ENCODE measurements at places on chromosomes 13 and 19. TPM values are rescaled to one million over a fixed set of nuclear protein-coding genes. Genes with fewer than 3 reads are reported as not detected.

DNA sequence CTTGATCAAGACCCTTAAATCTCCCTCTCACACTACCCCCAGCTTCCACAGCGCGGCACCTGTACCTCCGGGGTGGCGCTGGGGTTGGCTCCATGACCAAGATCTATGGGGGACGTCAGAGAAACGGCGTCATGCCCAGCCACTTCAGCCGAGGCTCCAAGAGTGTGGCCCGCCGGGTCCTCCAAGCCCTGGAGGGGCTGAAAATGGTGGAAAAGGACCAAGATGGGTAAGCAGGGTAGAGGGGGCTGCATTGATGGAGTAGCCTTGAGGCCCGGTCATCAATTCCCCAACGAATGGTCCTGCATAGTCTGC is 8.1 kb upstream of the CD79A start:
- DNase-seq: no peak

DNA sequence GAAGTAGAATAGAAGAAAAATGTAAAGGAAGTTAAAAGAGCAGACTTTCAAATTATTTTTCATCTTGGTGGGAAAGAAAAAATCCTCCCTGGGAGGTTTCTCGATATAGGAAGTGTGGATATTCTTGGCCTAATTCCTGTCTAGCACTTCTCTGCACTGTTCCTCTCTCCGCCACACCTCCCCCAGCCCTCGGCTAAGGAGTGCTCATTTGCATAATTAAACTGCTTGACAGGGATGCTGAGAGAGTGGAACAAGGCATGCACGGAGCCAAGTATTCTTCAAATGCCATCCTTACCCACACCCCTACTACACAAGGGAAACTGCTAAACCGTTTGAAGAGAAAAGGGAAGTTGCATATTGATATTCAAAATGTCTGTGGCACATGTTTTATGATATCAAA is 511.0 kb upstream of the HTR2A start:
- no peak for DNase-seq

DNA sequence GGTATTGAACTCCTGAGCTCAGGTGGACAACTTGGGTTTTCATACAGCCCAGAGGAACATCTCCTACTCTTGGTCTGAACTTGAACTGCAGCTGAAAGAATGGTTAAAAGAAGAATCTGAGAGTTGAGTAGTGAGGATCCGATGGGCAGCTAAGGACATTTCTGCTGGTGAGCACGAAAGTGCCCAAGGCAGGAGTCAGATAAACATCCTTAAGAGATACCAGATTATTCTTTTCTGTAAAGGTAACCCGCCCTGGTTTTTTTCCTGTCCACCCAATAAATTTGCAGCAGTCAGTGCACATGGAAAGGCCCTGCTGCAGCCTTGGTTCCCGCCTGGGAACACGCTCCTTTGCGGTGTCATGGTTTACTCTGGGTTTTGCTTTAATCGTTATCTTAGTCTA is 78.4 kb upstream of the ARHGEF7 start:
- DNase-seq: no peak

- DNase-seq: no peak
Measured at GRCh38 chr13:106295971-106296370, 239.5 kb downstream of the EFNB2 start.

DNA sequence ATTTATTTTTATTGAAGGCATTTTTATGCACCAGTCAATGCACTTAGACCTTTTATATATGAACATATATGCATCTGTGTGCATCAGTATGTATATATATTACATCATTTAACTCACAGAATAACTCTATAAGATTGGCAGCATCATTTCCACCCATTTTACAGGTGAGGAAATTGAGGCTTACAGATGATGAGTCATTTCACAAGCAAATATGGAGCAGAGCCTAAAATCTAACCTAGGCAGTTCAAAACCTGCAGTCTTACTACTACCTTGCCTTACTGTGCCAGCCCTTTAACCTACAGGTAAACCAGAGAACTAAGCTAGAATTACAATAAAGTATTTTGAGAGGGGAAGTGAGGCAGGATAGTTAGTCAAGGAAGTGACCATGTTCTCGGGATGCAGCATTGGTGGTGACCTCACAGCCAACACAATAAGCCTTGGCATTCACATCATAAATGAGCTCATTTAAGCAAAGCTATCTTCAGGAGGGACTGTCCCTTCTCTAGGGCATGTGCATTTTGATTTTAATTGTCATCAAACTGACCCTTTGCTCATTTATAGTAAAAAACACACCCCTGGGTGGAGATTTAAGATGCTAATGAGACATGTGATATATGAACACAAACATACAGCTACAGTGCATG is 274.3 kb downstream of the DCLK1 start:
- DNase-seq: no peak

- no peak for DNase-seq
Measured at GRCh38 chr13:28637714-28638355, 21.1 kb upstream of the POMP start.

GRCh38 chr19:42628411-42629140 is 33.9 kb upstream of the CEACAM8 start:
- no peak for DNase-seq

DNA sequence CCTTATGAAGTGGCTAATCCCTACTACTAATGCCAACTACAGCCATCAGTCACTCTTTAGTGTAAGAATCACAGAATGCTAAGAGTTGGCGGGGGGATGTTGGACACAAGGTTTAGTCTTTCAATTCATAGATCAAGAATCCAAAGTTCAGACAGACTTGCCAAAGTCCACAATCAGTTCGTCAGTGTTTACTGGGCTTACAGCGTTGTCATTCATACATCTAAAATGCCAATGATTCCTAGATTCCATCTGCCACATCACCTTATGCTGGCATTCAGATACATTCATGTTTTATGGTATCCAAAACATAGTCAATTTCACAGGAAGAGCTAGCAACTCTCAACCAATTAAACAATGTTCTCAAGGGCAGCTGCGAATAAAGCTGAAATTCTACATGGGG is 18.1 kb downstream of the RCBTB2 start:
- DNase-seq: no peak

DNA sequence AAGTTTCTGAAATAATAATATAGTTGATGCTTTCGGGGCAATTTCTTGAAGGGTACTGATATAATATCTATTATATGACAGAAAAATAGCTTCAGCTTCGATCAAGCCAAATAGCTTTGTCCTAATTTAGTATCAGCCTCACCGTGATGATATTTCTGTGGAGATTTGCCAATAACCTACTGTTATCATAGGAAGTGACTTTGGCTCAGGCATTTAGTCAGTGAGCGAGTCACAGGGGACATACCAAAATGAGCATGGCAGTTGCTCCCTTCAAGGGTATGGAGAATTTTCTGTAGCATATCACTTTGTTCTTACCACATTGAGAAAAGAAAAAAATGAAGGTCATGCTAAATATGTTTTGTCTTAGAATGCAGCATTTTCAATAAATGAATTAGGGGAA is 767.6 kb upstream of the SLITRK1 start:
- DNase-seq: peak; percentile 65

- DNase-seq: peak; percentile 60
Measured at GRCh38 chr13:73273745-73274144, 214.9 kb downstream of the KLF5 start.

DNA sequence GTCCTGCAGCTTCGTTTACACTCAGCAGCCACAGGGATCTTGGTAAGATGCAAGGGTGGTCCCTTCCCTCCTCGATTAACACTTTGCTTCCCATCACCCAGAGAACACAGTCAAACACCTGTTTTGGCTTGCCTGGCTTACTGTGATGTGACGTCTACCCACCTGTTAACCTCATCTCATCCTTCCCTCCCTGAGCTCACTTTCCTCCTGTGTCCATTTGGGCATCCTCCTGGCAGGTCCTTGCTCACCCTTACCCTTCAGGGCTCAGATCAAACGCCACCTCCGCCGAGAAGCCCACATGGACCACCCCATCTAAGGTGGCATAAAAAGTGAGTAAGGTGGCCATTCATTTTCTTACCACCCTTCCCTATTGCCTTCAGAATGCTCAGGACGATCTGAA is 9.2 kb downstream of the FIZ1 start:
- DNase-seq: no peak

DNA sequence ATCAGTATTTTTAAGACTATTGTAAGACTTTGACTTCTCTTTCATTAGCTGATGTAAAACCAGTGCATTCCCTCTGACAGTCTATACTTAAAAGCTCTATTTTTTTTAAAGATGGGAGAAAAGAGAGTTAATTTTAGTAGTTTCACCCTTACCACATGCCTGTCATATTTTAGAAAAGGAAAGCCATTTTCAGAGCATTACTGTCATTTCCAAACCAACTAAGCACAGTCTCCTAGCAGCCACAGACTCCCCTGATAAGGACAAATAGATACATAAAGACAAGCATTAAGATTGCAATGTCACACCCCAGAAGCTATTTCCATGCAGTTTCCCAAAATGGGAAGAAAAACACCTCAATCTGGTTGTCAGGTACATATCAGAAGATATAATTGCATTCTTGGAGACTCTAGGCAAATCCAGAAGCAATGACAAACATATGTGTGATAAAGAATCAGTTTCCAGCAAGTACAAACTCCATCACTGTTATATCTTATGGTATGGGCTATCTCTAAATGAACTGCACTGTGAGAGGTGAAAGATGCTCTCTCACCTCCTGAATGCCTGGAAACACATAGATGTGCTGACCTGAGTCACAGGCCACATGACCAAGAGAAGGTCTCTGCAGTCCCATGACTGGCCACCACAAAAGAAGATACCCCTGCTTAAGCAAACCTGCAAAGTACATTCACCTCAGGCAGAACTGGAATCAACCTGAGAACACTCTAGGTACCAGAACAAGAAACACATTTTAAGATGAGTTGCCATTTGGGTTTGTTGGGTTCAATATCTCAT is 303.3 kb downstream of the POU4F1 start:
- DNase-seq: no peak

DNA sequence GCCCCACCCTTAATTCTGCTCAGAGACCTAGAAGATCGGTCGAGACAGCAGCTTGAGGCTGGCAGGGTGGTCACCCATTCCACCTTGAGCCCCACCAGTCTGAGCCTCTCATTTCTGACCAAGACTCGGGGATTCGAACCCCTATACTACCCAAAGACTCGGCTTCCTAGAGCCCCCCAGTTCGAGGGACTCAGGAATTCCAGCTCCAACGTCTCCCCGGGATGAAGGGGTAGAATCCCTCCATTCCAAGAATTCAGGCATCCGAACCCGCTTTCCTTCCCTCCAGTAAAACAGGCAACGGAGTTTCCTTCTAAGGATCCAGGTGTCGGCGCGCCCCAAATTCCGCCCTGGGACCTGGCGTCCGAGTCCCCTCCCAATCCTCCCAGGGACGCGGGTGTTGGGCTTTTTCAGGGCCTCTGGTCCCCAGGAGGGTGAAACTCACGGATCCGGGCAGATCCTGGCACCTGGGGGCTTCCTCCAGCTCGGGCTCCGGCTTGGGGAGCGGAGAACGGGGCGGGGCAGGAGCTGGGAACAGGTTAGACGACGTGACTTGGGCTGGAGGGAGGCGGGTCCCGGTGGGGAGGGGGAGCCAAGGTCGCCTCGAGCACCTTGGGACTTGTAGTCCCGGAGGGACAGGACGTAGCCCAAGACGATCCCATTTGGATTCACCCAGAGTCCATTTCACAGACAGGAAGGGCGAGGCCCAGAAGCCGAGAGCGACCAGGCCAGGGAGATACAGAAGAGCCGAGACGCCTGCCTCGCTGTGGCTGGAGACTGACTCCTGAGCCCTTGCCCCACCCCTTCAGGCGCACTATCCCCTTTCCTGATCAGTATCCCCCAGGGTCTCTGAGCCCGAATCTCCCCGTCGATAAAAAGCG is at the start of gene PPP1R13L:
Gene PPP1R13L (minus strand): TSS at position 513 of the 878 bp plus-strand sequence. CDS start 6,751 bp downstream, outside the sequence.
- peak; percentile 94 for DNase-seq

DNA sequence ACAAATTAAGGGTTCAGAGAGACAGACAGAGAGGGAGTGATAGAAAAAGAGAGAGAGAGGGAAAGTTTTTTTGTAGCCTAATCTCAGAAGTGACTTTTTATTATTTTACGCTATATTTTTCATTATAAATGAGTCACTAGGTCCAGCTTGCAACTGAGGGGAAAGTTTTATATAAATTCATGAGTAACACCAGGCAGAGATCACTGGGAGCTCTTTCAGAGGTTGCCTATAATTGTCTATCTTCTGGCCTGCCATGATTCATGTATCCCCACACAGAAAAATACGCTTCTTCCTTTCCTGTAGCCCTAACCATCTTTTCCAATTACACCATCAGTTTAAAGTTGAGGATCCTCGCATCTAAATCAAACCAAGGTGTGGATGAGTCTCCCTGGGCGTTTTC is 467.9 kb downstream of the SLITRK1 start:
- DNase-seq: peak; percentile 31

DNA sequence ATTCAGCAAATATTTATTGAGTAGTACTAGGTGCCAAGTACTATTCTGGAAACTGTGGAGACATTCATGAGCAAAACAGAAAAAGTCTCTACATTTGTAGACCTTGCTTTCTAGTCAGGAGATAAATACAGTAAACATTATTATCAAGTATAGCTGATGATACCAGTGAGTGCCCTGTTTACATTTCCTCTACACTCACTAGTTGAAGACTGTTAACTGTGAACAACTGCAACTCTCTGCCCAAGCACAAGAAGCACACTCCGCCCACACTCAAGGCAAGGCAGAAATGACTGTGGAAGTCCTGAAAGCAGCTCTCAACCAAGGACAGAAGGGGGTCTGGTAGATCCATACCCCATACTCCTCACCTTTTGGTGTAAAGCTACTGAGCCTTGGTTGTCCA is 837.0 kb downstream of the DIAPH3 start:
- no peak for DNase-seq

DNA sequence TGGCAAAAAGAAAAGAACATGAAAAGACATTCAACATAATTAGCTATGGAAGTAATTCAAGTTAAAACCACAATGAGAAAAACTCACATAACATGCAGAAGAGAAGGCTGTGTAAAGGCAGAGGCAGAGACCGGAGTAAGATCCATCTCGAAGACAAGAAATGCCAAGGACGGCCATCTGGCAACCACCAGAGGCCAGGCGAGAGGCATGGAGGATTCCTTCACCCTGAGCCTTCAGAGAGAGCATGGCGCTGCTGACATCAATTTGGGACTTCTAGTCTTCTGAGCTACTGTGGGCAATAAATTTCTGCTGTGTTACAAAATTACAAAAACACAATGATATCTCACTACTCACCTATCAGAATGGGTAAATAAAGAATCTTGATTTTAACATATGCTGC is 381.0 kb downstream of the TSHZ3 start:
- DNase-seq: peak; percentile 16

Gene RNF17
- total RNA-seq: 6.8 TPM

Gene PTPRH
- 0.39 TPM for total RNA-seq

Gene CGB8
- total RNA-seq: 11.3 TPM

Gene C2CD4C
- 0.69 TPM for total RNA-seq

Gene TMEM59L
- total RNA-seq: 1.1 TPM

Gene APOC1
- 0.37 TPM for total RNA-seq
